ENCODE measurements at places on chromosomes 2 and 18.

DNA sequence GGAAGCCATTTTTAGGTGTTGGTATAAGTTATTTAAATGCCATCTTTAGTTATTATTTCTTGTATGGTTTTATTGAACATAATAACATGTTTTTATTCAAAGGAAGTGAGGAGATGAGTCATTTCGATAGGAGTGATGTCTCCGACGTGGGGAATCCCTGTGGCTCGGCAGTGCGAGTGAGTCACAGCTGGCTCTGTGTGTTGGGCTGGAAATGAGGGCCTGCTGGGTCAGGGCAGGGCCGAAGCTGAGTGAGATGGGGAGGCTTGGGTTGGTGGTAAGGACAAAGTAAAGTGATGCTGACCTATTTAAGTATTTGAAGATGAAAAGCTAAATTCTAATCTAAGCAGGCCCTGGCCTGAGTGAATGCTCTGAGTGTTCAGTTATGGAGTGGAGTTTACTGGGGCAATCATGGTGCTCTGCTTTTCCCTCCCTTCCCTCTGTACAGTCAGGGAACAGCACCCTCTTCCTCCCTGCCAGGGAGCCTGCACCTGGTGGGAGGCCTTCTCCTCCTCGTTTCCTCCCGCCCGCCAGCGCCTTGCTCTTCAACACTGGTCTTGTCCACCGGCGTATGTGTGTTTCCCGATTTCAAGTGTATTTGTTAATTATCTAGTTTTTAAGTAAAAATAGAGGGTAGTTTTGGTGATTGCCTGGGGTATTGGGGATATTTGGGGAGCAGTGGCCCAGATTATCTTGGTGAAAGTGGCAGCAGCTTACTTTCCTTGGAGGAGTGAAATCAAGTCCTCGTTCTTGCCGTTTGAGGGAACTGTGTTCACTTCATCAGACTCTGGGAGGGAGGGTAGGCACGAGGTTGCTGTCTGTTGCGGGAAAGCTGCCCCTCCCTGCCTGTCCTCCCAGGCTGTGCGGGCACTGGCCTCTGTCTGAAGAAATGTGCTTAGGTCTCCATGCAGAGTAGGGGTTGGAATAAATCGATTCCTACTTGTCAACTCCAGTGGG lies 157.0 kb downstream of the LDLRAD4 start:
- no peak for DNase-seq

- DNase-seq = no peak
Measured at GRCh38 chr2:103159018-103159417, 397.2 kb downstream of the TMEM182 start.

GRCh38 chr18:23135550-23136325 lies 453 bp downstream of the CABLES1 start:
- peak; percentile 69 for DNase-seq

- no peak for DNase-seq
Measured at GRCh38 chr18:28372186-28372585, 195.3 kb upstream of the CDH2 start.

DNA sequence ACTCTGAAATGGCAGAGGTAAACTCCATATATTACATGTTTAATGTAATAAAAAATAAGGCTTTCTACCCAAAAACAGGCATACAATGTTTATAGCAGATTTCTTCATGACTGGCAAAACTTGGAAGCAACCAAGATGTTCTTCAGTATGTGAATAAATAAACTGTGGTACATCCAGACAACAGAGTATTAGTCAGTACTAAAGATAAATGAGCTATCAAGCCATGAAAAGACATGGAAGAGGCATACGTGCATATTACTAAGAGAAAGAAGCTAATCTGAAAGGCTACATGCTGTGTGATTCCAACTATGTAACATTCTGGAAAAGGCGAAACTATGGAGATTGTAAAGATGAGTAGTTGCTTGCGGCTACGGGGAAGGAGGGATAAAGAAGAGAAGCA lies 97.4 kb downstream of the OSR1 start:
- DNase-seq = no peak

GRCh38 chr2:109336296-109336695 lies 207.3 kb downstream of the SH3RF3 start:
- DNase-seq = no peak

DNA sequence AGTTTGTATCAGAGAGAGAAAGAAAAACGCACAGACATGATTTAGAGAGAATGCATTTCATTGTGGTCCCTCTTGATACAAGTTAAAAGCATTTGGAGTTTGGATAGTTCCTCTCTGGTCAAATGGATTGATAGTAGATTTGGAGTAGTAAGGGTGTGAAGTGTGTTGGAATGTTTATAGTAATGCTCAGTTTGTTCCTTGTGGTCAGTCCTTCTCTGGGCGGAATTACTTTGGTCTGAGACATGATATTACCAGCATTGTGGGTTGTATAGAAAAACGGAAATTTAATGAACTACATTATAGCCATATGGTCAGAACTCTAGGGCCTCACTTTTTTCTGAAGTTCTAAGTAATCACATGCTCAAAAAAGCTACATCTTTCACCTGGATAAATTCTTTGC lies 178.9 kb downstream of the AGAP1 start:
- DNase-seq = no peak

- no peak for DNase-seq
Measured at GRCh38 chr2:113075030-113075429, 7.3 kb downstream of the IL1F10 start.

GRCh38 chr2:51165534-51166260 lies 133.8 kb upstream of the NRXN1 start:
- DNase-seq = no peak

DNA sequence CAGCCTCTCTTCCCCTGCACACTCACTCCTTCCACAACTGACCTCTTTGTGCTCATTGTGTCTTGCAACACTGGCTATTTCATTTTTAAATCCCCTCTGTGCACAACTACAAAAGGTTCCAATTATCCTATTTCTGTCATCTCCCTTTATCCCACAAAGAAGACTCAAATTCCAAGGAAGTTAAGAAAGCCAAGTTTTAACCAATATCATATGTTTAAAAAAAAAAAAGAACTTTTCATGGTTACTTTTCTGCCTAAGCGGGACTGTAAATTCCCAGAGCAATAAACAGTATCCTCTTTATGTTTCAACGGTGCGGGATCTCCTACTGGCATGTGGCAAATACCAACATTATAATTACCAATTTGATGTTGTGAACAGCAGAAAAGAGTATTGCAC lies 83.8 kb downstream of the DOCK10 start:
- DNase-seq = no peak

DNA sequence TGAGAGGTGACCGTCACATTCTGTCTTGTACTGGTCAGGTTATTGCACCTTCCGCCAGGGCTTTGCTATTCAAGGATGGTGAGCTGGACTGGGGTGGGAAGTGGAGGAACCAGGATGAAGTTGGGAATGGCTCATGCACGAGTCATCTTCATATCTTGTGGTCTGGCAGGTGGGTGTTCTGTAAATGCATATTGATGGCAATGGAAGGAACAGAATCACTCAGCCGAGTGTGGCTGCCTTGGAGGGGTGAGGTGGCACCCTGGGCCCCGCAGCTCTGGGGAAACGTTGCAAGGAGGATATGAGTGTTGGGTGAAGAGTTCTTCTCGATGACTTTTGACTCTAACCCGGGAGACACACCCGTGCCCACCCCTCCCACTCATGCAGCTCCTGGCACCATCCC lies 1.2 kb downstream of the NEU2 start:
- DNase-seq = no peak

DNA sequence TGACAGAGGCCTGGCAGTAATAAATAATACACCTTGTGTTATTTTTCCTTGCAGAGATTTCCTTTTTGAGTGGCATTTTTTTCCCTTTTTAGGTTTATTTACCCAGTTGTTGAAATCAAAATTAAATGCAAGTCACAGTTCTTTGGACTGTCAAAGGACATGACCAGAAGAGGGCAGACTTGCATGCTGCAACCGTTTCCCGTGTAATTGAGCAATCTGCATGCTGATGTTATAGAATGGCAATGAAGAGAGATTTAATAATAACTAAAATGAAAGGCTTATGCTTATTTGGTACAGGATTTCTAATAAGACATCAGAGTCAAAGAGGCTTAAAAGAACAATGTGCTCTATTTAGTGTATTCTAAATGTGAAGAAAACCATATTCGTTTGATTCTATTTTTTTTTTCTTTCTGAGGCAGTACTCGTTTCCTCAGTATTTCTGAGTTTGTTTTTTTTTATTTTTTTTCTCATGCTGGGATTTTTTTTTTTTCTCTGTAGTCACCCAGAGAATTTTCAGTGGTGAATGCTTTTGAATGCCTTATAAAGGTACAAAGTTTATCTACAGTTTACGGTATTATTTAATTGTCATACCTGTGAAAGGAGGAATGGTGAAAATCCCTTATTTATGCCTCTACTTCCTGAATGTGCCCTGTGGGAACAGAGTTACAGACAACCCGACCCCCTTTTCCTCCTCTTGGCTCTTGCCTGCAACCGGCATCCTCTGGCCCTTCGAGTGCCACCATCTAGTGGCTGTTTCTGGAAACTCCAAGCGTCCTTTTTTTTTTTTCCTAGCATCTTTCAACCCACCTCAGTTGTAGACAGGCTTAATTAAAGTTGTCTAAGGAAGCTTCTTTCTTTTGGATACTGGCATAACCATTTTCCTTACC lies 368.5 kb downstream of the LRRTM1 start:
- peak; percentile 53 for DNase-seq

DNA sequence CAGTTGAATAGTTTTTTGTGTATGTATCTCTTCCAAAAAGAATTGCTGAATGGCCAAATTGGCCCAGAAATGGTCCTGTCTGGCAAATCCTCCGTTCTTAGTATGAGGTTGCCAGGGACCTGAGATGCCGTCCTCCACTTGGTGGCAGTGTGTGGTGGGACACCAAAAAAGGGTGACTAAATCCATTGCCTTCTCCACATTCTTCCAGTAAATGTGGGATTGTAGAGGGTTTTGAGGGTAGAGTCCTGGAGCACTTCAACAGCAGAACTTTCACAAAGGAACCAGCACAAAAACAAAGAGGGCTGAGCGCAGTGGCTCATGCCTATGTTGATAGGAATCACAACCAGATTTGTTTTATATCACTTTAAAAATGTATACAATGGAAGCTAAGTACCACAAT lies 199.9 kb downstream of the BCL2 start:
- DNase-seq = no peak

DNA sequence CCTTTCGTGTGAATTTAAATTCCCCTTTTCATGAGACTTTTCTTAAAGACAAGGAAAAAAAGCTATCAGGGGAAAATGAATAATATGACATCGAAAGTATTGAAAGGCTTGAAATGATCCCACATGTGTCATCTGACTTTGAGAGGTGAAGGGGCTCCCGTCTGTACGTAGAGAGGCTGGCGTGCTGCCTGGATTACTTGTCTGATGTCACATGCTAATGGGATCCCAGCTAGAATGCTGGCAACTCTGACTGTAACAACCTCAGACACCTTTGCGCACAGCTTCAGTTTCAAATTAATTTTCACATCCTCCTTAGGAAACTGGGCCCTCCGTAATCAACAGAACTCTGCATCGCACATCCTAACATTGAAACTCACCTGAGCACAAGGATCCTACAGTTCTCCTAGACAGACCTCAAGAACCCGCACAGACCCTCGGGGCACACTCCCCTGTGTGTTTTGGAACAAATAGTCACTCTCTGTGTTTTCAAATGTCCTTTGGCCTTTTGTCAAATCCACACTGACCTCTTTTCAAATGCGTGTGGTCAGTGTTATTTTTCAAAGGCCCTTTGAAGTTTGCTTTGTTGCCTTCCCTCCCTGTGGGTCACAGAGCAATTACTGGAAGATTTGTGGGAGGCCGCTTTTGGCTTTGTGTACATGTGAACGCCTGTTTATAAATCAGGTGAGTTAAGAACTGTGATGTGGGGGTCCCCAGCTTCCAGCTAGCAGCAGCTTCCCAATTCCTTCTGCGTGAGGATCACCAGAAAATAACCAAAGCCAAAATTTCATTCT lies 65.9 kb downstream of the IL1R2 start:
- DNase-seq = no peak

DNA sequence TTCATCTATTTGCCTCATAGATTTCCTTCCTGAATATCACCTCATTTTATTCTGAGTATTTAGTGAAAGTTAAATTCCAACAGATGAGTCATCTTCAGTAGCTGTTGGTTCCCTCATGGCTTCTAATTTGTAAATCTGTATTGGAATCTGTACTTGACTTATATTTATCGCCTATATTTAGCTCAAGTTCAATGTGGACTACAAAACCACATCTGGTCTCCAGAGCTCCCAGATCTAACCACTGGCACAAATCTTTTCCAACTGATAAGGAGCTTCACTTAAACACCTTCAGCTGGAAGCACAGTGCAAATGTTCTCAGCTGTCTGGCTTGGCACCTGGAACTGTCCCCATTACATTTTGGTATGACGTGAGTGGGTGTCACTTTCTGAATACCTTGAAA lies 82.8 kb upstream of the DSEL start:
- no peak for DNase-seq

GRCh38 chr2:42138163-42139015 lies 30.8 kb upstream of the EML4 start:
- DNase-seq = no peak

DNA sequence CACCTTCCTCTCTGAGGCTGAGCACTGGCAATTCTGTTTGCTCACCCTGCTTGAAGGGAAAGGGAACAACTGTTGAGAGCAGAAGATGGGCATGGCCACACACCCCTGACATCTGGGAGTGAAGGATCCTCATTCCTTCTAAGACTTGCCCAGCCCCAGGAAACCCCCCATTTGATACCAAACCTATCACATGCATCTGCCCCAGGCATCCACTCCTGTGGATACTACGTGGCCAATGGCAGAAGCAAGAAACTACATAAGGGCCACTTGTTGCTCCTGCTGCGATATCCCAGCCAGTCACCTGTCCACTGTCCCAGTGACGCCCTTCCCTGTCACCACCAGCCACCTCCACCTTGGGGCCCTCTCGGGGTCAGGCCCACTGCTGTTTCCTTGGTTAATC lies 185.2 kb downstream of the SMAD2 start:
- DNase-seq = no peak

DNA sequence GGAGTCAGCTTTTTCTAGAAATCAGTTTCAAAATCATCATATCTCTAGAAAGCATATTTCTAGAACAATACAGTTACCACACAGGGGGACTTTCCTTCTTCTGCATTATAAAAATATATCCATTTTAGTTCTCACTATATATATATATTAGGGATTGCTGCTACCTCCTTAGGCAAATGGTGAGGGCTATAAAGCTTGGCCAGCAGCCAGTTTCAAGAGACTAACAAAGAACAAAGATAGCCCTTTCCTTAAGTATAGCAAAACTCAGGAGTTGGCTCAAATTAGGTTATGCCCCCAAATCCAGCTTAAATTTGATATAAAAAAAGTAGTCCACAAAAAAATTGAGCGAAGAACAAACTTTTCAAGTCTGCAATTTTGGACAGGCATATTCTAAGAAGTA lies 70.0 kb downstream of the EIF2AK3 start:
- no peak for DNase-seq

- DNase-seq = no peak
Measured at GRCh38 chr2:215517391-215517790, 81.5 kb upstream of the FN1 start.

DNA sequence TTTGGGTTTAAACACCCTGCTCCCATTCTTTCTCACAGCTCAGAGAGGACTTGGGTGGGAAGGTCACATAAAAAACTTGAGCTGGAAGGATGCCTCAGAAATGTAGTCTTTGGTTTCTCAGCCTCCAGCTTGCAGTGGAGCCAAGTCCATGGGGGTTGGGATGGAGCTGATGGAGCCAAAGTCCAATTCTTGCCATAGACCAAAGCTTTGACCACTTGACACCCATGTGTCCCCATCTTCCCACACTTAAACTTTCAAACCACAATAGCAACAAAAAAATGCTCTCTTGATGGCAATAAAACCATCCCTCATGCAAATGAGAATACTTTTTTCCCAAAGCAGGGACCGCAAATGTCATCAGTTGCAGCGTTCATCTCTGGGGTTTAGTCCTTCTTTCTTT lies 14.7 kb upstream of the DAW1 start:
- no peak for DNase-seq
